ENCODE measurements at places on chromosomes 6 and 20.

DNA sequence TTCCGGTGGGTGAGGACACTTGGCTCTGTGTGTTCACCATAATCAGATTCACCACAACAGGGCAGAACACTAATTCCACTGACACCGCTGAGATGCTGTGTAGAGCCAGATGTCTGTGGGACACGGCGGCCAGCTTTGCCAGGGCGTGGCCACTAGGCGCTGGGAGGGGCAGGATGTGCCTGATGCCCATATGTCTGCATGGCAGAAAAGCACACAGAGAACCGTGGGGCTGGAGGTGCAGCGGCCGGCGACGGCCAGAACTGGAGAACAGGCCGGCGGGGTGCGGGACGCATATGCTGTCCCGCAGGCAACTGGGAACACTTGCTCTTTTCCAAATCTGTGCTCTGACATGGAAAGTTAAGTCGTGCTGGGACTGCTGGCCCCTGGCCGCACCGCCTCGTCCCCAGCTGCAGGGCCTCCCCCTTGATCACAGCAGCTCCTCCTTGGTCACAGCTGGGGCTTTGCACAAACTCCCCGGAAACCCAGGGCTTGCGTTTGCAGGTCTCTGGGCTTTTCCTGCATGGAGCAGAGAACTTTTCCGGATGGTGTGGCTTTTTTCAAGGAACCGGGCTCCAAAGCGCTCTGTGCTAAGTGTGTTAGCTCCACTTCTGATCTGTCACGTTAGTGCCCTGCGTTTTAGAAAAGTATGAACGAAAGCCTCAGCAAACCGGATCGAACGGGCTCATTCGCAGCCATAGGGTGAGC is 31.1 kb downstream of the NTSR1 start:
- no peak for DNase-seq

GRCh38 chr20:17835240-17835933 is 133.2 kb downstream of the SNX5 start:
- no peak for DNase-seq

- no peak for DNase-seq
These were observed 10.6 kb downstream of the PDYN start for GRCh38 chr20:1983301-1983700.

DNA sequence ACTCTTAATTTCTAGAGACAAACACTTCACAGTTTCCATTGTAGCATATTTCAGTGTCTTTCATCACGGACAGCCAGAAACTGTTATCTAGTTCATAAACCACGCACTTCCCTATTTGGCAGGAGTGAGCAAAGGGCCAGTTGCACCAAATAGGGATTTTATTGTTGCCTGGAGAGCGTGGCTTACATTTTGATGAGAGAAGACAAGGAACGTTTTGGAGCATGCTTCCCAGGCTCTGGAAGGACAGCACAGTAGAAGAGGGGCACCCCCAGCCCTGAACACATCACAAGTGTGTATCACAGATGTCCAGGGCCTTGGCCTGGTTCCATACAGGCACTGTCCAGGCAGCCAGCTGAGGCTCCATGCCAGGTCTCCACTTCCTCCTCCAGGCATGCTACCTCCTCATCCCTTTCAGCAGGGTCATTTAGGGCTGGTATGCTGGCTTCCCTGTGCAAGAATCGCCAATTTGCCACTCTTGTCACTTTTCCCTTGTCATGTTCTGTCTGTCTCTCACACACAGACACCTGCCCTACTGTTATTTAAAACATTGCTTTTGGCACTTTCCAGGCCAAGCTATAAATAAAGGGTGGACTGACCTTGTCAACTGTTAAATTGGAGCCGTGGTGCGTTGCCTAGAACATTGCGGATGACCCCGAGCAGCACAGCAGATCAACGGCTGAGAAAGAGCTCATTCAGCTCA is 235.0 kb upstream of the GMDS start:
- DNase-seq, result no peak

DNA sequence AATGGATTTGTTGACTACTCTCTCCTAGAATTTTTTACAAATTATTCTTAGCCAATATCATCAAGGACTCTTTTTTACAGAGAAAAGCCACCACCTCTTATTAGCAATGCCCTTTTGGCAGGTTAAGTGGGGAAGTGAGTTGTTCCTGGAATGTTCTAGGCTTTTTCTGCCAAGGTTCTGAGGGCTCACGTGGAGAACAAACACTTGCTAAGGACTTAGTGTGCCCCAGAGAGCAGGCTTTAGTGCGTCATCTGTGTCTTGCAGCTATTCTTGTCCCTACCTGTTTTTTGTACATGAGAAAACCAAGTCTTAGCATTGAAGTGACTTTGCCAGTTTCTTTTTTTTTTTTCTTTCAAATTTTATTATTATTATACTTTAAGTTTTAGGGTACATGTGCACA is 33.5 kb downstream of the CFAP61 start:
- DNase-seq, result no peak

- DNase-seq, result no peak
These were observed 361.4 kb upstream of the JAG1 start for GRCh38 chr20:11035211-11035610.

- DNase-seq, result no peak
These were observed 44.2 kb downstream of the AKAP12 start for GRCh38 chr6:151284012-151284411.

GRCh38 chr20:32526541-32526940 is 58.6 kb downstream of the NOL4L start:
- no peak for DNase-seq

GRCh38 chr6:90004511-90004910 is 110.2 kb downstream of the GJA10 start:
- DNase-seq, result no peak

DNA sequence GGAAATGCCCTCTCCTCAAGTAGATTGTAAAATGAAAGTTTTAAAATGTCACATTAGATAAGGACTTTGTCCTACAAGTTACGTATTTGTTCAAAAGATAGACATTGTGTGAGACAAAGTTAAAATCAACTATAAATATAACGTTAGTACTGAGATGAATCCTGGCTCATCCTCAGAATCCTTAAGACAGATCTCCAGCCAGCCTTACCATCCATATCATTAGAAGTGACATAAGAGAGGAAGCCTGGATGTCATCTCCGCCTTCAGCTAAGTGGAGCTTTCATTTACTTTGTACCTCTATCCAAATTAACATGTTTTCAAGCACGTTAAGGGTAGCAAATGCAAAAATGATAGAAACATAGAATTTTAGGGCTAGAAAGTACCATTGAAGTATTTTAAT is 59.1 kb downstream of the SCAF8 start:
- no peak for DNase-seq

DNA sequence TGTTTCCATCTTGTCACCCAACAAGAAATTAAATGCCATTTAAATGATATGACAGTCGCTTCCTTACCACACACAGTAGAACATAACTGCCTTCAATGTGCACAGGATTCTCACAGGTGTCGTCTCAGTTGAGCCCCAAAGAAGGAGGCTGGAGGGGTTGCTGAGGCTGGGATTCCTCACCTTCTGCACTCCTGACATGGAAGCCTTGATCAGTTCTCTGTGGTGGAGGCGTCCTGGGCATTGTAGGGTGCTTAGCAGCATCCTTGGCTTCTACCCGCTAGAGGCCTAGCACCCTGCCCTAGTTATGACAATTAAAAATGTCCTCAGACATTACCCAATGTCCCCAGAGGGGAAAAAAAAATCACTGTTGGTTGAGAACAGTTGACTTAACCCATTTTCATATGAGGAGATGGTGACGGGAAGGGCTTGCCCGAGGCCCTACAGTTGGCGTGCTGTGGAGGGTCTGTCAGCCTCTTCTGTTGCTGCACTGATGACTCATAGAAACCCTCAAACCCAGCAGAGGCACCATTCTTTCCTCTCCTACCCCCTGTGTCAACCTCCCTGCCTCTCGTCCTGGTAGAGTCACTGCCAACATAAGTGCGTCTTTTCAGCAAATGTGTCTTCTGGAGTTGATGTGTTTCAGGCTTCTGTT is 19.3 kb upstream of the ZNF831 start:
- no peak for DNase-seq

- DNase-seq, result no peak
These were observed 143.5 kb downstream of the ZFP64 start for GRCh38 chr20:52047811-52048764.

- no peak for DNase-seq
These were observed at the start of gene POPDC3 for GRCh38 chr6:105179244-105180065. Gene POPDC3 (minus strand): TSS chr6:105180014. CDS start chr6:105161909, 18,105 bp downstream.

GRCh38 chr6:110554966-110555460 is 78.6 kb upstream of the SLC22A16 start:
- DNase-seq, result no peak

GRCh38 chr6:13327691-13328075 is 654 bp downstream of the TBC1D7 start:
- peak; percentile 55 for DNase-seq

GRCh38 chr6:2969549-2969948 is 1.8 kb downstream of the SERPINB6 start:
- DNase-seq, result no peak

DNA sequence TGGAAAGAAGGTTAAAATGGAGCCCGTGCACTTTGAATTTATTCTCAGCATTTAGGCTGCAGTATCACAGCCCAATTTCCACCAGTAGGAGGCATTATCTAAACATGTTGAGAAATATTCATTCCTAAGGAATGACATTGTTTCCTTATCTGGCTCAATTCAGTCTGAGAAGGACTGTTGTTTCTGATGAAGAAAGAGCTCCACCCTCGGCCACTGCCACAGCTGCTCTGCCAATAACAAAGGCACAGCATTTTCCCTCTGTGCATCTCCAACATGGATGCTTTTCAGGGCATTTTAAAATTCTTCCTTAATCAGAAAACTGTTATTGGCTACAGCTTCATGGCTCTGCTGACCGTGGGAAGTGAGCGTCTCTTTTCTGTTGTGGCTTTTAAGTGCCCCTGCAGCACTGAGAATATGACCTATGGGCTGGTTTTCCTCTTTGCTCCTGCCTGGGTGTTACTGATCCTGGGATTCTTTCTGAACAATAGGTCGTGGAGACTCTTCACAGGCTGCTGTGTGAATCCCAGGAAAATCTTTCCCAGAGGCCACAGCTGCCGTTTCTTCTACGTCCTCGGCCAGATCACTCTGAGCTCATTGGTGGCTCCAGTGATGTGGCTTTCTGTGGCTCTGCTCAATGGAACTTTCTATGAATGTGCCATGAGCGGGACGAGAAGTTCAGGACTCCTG is at the start of gene CALHM5:
Gene CALHM5, plus strand, starts transcription at position 216 of the 687 bp plus-strand sequence. Its CDS starts 58 bp downstream, at position 274.
- no peak for DNase-seq

DNA sequence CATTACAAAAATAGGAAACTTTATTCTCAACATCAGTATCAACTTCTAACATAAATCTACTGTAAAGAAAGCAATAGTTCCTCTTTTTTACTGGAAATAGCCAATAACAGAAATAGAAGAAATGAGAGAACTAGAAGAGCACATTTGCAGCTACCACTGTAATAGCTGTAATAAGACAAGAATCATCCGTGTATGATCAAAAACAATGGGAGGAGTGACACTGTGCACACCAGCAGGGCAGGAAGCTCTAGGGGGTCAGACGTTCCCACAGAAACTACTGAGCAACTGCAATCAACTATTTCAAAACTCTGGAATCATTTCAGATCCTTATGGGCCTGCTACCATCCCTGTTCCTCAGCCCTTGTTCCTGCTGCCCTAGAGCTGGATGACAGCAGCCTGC is 43.7 kb downstream of the NINL start:
- no peak for DNase-seq

DNA sequence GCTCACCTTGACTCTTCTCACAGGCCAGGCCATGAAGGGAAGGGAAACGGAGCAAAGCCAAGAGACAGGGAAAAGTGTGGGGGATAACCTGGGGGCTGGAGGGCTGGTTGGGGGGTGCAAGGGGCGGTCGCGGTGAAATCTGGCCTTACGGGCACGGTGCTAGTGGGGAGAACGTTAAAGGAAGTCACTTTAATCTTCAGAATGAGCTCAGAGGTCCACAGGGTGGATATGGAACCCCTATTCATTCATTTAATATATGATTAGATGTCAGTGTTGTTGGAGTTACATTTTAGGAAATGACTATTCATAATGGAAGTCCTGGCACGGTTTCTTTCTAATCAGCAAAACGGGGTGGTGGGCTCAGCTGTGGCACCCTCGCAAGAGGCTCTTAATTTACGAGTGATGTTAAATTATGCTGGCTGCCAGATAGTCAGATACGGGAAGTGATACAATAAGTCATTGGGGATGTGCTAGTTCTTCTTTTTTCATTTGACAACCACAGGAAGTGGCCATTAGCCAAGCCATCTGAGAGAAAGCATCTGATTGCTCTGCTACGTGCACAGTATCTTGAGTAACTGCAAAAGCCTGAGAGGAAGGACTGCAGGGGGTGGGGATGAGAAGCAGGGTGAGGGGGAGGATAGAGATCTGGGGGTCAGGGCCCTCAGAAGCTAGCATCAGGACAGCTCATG is 253.0 kb downstream of the QKI start:
- DNase-seq, result peak; percentile 94

- DNase-seq, result no peak
These were observed 93.6 kb upstream of the CNKSR3 start for GRCh38 chr6:154604119-154604518.

- no peak for DNase-seq
These were observed 54.1 kb downstream of the MYH7B start for GRCh38 chr20:35009665-35010328.

GRCh38 chr6:143141442-143141841 is 80.8 kb downstream of the AIG1 start:
- no peak for DNase-seq

DNA sequence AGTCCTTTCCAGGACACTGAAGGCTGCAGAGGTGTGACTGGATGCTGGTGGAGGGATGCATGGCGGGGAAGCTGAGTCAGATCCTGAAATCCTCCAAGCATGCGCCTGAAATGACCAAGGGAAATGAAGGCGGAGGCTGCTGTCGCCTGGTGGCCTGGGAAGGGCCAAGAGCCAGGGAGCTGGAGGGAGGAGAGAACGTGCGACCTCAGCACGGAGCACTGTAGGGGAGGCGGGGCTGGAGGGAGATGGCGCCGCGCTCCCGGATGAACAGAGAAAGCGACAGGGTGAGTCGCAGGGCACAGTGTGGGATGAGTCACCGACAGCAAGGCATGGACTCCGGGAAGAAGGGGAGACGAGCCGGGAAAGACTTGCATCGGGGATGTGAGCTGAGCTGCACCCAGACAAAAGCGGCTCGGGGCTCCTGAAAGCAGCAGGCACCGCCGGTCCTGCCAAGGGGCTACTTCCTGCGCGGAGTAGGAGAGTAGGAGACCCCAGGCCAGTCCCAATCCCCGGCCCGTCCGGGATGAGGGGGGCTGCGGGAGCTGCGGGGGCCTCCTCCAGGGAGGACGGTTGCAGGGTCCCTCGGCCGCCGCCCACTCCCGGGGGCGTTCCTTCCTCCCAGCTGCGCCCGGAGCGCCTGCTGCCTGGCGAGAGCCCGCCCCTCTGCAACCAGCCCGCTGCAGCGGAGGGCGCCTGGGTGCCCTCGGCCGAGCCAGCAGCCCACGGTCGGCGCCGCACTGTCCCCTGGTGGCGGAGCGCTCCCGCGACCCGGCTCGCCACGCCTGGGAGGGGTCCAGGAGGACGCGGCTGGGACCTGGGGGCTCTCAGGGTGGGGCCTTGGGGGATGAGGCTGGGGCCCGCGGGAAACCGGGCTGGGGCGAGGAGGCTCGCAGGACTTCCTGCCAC is 11.0 kb upstream of the NQO2 start:
- DNase-seq, result peak; percentile 89

GRCh38 chr20:46361381-46361780 is 45.0 kb downstream of the ELMO2 start:
- no peak for DNase-seq

- peak; percentile 20 for DNase-seq
These were observed 2.2 kb upstream of the ID1 start for GRCh38 chr20:31602779-31603441.

- no peak for DNase-seq
These were observed 66.2 kb upstream of the PHACTR2 start for GRCh38 chr6:143611580-143611979.

GRCh38 chr20:14544688-14545087 is 207.3 kb upstream of the FLRT3 start:
- DNase-seq, result no peak
